ENCODE measurements at places on chromosomes 12 and 14. TPM values are rescaled to one million over a fixed set of nuclear protein-coding genes. Genes with fewer than 3 reads are reported as not detected.

GRCh38 chr14:81737938-81738337 is 204.3 kb upstream of the SEL1L start:
- no peak for DNase-seq

- DNase-seq, result peak; percentile 28
These were observed 117.7 kb downstream of the ZFP36L1 start for GRCh38 chr14:68675233-68675577.

GRCh38 chr12:31206038-31206670 is 119.8 kb downstream of the SINHCAF start:
- peak; percentile 41 for DNase-seq

GRCh38 chr14:81315341-81315740 is 84.8 kb downstream of the STON2 start:
- DNase-seq, result no peak

DNA sequence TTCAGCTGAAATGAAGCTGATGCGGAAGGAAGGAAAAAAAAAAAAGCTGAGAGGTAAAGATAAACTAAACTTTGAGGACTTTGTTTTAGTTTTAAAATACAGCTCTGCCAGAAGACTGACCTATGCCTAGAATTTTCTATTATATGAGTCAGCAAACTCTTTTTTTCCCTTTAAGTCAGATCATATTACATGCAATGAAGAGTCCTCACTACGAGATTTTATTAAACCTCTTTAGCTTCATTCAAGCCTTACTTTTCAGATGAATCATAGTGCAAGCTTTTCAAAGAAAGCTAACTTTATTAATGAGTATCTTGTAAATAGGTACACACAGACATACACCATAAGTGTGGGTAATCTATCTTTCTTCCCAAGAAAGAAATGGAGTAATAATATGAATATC is 57.8 kb upstream of the FSCB start:
- peak; percentile 6 for DNase-seq

DNA sequence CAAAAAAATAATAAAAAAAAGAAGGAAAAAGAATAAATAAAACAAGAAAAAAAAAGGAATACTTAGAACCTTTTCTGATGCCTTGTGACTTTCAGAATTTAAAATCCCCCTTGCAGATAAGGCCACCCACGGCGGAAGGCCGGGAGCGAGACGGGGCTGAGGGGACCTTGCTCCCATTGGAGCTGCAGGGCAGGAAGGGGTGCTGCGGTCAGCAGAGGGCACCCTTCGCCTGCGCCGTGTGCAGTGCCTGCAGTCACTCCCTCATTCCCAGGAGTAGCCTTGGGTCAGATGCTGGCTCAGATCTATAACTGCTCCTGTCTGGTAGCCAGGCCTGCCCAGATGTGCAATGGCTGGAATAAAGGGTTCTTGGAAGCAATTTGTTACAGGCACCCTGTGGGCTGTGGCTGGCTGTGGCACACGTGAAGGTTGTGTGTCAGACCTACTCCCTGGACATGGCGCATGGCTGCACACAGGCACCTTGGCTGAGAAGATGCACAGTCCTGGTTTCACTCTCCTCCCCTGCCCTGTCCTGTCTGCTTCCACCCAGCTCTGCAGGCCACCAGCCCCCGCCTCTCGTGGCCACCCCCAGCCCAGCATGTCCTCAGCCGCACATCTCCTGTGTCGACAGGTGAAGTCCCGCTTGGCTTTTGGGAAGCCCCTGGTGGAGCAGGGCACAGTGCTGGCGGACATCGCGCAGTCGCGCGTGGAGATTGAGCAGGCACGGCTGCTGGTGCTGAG is 13.4 kb upstream of the ALDH2 start:
- DNase-seq, result peak; percentile 61

DNA sequence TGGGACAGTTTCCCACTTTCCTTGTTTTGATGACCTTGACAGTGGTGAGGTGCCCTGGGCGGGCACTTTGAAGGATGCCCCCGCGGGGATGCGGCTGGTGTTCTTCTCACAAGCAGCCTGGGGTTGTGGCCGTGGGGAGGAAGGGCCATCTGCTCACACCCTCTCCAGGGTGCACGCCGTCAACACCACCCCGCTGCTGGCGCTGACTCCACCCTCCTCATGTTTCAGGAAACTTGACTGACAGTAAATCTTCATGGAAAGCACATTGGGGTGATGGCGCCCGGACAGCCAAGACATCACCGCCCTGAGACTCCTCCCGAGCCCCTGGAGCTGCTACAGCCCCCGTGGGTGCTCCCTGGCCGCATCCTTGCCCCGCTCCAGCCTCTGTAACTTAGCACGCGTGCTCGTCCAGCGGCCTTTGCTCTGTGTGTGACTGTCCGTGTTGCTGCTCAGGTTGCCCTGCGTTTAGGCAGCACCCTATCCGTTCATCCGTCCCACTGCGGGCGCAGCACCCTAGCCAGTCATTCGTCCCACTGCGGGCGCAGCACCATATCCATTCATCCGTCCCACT is 150.2 kb upstream of the C14orf180 start:
- no peak for DNase-seq

DNA sequence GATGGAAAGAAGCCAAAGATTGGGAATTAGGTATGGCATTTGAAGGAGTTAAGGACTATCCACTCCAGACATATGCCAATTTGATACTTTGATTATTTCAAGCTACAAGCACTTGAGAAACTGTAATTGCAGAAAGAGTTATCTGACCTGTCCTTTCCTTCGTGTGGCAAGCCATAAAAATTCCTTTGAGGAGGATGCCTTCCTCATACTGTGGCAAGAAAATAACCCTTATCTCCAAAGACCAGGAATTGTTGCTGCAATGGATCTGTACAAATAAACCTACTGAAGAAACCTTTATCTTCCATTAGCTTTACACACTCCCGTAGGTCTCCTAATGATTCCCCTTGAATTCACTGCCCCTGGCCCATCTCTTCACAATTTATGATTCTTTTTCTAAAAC is 165.1 kb upstream of the AMIGO2 start:
- DNase-seq, result no peak

DNA sequence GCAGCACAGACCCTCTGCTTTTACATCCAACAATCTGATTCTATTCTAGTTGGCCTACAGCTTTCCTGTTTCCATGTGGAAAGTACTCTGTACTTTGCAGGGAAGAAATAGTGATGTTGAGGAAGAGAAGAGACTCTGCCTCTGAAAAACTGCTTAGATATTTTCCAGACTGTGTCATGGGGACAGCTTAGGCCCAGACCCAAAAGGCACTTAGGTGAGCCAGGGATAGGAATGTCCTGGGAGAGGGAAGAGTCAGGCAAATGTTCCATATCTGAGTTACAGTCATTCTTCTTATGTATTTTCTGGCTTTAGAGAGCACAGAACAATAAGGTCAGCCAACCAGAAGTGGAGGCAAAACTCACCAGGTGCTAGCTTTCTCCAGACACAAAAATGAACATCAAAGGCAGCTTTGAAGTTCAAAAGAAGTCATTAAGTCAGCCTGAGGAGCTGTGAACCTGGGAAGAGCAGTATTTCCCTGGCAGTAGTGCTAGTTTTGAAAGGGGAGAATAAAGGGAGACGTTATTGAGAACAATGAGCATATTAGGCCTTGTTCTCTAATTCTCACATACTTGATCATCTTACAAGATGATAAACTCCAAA is 199.7 kb upstream of the LMNTD1 start:
- DNase-seq, result no peak

- DNase-seq, result peak; percentile 8
These were observed 46.8 kb upstream of the AMN start for GRCh38 chr14:102875652-102876051.

DNA sequence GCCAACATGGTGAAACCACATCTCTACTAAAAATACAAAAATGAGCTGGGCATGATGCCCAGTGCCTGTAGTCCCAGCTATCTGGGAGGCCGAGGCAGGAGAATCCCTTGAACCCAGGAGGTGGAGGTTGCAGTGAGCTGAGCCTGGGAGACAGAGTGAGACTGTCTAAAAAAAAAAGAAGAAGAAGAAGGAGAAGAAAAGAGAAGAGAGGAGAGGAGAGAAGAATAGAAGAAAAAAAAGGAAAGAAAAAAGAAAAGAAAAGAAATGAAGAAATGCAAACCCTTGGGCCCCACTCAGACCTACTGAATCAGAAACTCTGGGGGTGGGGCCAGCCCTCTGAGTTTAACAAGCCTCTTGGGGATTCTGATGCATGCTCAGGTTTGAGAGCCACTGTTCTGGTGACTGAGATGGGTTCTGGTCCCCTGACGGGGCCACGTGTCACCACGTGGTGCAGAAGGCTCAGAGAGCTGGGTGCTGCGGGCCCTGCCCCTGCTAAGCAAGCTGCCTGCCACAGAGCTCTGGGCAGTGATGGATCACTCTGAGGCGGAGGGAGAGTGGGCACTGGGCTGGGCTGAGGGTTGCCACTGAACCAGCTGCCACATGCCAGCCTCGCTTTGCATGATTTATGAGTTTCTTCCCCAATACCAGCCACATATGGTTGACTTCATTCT is 37.5 kb downstream of the ERH start:
- no peak for DNase-seq

- DNase-seq, result no peak
These were observed 135.1 kb upstream of the DIO2 start for GRCh38 chr14:80346395-80346794.

GRCh38 chr14:71698027-71698426 is 234.2 kb upstream of the RGS6 start:
- DNase-seq, result no peak

DNA sequence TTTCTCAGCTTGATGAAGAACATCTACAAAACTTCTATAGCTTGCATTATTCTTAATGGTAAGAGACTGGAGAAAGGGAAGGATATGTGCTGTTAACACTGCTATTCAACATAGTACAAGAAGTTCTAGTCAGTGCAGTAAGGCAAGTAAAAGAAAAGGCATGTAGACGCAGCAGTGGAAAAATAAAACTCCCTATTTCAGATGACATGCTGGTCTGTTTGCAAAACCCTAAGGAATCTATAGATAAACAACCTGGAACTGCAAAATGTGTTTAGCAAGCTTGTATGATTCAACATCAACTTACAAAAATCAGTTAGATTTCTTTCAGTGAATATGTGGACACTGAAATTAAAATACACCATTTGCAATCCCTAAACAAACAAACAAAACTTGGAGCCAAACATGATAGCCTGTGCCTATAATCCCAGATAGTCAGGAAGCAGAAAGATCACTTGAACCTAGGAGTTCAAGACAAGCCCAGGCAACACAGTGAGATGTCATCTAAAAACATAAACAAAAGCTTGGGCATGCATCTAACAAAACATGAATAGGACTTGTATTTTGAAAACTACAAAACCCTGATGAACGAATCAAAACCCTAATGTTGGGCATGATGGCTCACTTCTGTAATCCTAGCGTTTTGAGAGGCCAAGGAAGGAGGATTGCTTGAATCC is 293.6 kb upstream of the RGS6 start:
- DNase-seq, result peak; percentile 75

GRCh38 chr14:75543253-75543652 is 21.0 kb downstream of the BATF start:
- DNase-seq, result no peak

The SERPINA5 gene
- not detected for polyA plus RNA-seq

The KRT82 gene
- polyA plus RNA-seq, result not detected

The PDE3A gene
- polyA plus RNA-seq, result 0.01 TPM

Data from IMR-90 (cell line).